ENCODE measurements at places on chromosomes 1 and 21.
A peak's percentile ranks its signal among the peaks of the same experiment; 100 is the strongest.

DNA sequence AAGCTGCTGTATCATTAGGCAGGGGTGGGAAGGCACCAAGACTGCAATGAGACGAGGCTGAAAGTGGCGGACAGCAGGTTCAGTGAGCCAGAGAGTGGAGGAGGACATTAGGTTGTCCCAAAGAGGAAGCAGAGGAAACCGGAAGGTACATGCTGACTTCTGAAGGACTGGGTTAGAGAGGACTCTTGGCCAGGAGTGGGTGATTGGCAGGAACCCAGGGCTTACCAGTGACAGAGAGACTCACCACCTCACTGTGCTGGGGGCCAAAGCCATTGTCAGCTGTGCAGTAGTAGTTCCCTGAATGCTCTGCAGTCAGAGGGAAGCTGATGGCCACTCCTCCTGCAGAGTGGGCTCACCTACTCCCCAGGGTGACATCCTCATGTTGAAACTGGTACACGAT is 41.9 kb upstream of the FCRL4 start:
- no peak for DNase-seq

- DNase-seq: no peak
Observed at GRCh38 chr1:5751833-5752745, 240.1 kb downstream of the NPHP4 start.

- no peak for DNase-seq
Observed at GRCh38 chr1:83118472-83118871, 880.5 kb downstream of the TTLL7 start.

DNA sequence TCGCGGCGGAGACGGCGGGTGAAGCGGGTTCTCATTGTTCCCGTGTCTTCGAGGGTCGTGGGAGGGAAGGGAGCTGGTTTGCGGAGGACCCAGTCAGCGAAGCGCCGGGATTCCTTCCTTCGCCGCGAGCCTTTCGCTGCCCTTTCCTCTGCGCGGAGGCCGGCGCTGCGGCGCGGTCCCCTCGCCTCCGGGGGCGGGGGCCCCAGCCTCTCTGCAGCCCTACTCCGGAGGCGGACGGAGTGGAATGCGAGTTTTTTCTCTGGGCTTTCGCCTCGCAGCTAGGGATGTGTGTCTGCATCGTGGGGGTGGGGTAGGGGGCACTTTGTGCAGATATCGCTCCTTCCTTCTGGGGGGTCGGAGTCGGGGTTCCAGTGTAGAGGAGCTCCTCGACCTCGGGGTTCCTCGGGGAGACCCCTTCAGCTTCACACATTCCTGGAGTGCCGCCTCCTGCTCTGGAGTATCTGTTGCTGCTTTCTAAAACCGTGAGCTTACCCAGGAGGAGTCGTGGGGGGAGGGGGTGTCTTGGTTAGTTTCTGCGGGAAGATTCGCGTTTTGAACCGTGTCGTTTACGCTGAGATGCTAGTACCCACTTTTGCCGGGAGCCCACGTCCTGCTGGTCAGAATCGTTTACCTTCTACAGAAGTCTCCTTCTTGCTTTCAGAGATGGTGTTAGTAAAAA is 595 bp downstream of the RNF2 start:
- no peak for DNase-seq

- no peak for DNase-seq
Observed at GRCh38 chr1:100719490-100719889, at the start of gene VCAM1. TSS of gene VCAM1 (plus strand) at chr1:100719742. CDS start at chr1:100719861, 119 bp downstream.

GRCh38 chr1:212862111-212862690 is 4.1 kb downstream of the FLVCR1 start:
- no peak for DNase-seq

GRCh38 chr1:196306421-196306820 is 301.8 kb downstream of the KCNT2 start:
- no peak for DNase-seq

GRCh38 chr1:84687714-84688462 is 2.4 kb downstream of the SSX2IP start:
- no peak for DNase-seq

DNA sequence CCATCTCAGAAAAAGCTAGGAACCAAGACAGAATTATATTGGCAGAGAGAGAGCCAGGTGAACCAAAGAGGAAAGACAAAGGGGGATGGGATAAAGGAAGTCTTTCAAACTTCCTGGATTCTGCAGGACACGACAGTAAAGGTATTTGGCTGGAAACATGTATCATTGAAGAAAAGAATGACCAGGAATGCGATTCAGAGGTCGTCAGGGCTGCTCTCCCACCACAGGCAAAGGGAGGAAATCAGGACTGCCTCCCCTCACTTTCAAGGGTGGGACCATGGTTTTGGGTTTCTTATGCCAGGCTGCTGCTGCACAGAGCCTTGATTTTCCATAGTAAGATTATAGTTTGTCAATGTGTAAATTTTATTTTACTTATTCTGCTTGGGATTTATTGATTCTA is 848.8 kb downstream of the BRINP3 start:
- DNase-seq: no peak

DNA sequence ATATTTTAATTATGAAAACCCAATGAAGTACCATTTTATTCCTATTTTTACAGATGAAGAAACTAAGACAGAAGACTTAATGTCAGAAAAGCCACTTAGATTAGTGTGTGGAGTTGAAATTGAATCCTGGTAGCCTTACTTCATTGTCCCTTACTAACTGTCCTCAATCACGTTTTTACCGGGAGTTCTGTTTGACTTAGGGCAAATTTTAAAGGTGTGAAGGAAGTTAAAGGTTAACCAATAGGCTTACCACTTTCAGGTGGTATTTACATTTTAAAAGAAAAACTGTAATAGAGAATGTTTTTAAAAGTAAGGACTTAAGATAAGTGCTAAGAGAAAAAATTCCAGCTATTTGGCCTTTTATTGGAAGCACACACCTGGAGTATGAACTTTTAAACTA is 12.4 kb downstream of the RRP15 start:
- DNase-seq: no peak

- DNase-seq: no peak
Observed at GRCh38 chr1:70071601-70072000, 133.8 kb downstream of the LRRC40 start.

- peak; percentile 65 for DNase-seq
Observed at GRCh38 chr1:160205242-160206035, at the start of gene PEA15. TSS of gene PEA15 (plus strand) at chr1:160205384. CDS start at chr1:160211545, 6,161 bp downstream.

- no peak for DNase-seq
Observed at GRCh38 chr1:41414296-41414695, 53.1 kb downstream of the FOXO6 start.

GRCh38 chr1:7224644-7225043 is 439.4 kb downstream of the CAMTA1 start:
- DNase-seq: no peak

DNA sequence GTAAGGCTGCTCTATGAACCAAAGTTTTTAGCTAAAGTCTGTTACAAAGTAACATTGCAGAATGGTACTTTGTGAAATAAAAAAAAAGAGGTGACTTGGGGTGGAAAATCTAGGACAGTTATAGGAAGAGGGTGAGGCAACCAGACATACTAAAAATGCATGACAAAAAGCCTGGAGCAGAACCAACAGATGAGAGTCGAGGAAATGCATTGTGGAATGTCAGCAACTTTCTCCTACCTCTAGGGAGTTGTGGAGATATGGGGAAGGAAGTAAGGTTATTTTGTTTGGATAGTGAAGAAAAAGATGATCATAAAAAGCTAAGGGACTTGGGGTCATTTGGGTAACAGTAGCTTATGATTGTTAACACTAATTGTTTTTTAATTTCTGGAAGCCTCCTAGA is 295.6 kb downstream of the S1PR1 start:
- no peak for DNase-seq

GRCh38 chr1:176206006-176206960 is 803 bp downstream of the COP1 start:
- peak; percentile 57 for DNase-seq

- DNase-seq: no peak
Observed at GRCh38 chr21:36316872-36317484, 3.0 kb upstream of the MORC3 start.

DNA sequence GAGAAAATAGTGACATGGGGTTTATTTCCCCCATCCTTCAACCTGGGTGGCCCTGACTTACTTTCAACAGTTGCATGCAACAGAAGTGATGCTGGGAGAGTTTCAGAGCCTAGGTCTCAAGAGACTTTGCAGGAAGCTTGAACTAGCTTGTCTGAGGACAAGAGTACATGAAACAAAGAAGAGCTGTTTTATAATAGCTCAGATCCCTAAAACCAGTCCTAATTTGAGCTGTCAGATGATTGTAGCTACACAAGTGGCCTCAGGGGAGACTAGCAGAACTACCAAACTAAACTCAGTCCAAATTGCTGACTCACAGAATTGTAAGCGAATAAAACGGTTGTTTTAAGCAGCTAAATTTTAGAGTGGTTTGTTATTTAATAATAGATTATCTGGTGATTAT is 17.1 kb downstream of the RC3H1 start:
- DNase-seq: no peak

DNA sequence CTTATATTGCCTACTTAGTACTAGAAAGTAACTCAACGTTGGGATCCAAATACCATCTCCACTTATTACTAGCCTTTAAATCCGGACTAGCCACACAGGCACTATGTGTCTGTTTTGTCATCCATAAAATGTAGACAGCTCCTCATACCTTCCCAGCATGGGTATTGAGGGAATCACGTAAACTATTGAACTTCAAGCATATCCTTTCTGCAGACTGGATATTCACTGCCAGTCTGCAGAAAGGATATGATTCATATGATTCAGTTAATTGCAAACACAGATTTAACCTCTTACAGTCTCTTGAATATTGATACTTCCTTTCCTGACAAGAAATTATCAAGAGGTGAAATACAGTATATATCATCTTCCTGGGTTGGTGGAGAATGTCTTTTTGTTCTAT is 186.0 kb downstream of the LEPR start:
- DNase-seq: no peak

DNA sequence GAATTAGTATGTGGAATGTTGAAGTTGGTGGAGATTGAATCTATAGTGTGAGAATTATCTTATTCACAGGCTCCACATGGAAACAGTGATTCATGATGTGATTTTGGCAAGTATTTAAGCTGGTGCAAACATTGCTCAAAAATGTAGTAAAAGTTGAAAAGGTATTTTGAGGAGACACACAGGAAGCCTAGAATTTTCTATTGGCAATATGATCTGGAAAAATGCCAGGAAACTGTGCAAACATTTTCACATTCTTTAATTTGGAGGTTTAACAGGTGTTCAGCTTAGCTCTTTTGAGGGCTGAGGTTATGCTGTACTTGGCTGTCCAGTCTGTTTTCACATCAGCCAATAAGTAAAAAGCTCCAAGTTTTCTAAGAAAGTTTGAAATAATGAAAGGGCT is 327.3 kb downstream of the RWDD3 start:
- no peak for DNase-seq

GRCh38 chr1:213269829-213270228 is 218.8 kb downstream of the RPS6KC1 start:
- DNase-seq: no peak

DNA sequence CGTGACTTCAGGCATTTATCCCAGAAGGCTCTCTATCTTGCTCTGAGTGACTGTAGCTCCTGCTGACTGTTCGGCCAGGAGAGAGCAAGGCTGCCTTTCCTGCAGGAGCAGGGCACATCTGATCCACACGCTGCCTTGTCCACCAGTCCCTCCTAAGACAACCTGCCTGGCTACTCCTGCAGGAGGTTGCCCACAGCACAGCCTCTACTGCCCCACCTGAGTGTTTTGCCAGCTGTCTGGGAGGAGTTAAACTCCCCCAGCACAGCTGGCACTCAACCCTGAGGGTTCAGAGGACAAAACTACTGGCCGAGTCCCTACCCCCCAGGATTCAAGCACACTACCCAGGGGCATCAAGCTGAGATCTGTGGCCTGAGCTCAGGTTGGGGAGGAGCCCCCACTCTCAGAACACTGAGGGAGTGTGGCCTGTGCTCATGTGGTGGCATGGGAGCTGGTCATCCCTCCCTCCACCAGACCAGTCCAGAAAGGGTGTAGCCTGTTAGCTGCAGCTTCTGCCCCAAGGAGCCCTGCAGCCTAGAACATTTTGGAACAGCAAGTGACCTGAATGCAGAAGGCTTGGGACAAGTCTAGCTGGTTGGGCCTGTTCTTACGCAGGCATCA is 237.3 kb downstream of the SLC44A5 start:
- DNase-seq: no peak

DNA sequence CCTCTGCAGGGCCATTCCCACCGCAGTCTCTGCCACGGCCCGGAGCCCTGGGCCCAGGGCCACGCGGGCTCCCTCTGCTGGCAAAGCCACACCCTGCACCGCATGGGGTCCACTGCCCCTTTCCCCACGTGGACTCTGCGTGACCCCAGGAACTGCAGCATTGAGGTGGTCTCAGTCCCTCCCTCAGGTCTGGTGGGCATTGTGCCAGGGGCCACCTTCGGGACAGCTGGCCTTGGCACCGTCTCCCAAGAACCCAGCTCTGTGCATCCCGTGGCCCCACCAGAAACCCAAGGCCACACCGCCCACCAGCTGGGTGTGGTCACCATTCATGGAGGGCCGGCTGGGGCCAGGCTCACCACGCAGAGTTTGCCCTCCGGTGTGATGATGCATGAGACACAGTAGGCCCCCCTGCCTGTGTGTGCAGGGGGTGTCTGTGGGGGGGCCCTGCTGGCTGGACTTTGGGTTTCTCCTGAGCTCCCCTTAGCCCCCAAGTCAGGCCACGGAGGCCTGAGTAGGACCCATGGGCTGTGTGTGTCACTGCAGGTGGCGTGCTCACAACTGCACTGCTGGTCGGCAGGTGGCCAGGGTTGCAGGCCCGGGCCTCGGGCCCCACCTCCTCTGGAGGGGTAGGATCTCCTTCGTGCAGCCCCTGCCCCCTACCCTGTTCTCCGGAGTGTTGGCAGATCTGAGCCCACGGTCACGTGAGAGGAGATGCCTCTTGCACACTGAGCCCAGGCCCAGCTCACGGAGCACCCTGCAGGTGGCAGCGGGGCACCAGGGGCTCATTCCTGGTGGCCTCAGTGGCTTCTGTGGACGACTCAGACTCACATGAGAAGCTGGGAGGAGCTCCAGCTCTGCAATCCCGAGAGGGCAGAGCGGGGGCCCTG is 5.8 kb downstream of the VWA1 start:
- DNase-seq: peak; percentile 37

GRCh38 chr1:45569962-45570581 is 13.8 kb upstream of the NASP start:
- DNase-seq: peak; percentile 56

DNA sequence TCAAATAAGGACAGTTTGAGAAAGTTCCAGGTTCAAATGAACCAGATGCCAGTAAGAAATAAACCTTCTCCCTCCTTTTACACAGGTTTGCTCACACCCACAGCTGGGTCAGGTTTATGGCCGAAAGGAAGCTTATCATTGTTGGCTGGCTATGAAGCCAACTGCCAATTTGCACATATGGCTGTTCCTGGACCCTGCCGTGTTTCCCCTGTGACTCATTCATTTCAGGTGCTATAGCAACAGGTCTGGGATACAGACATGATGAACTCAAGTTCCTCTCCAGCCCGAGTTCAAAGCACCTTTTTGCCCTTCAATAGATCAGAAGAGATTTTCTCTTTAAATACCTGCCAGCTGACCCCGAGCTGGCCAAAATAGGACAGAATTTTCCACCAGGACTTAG is 134.4 kb upstream of the SMYD2 start:
- DNase-seq: no peak

GRCh38 chr21:14691914-14692313 is 145.8 kb upstream of the SAMSN1 start:
- DNase-seq: no peak

GRCh38 chr1:84722794-84723193 is 32.5 kb upstream of the SSX2IP start:
- DNase-seq: no peak

GRCh38 chr1:2290171-2290578 is 62.1 kb downstream of the SKI start:
- peak; percentile 22 for DNase-seq

- DNase-seq: no peak
Observed at GRCh38 chr1:154842635-154843034, 27.4 kb downstream of the KCNN3 start.

Data from T-helper 2 cell treated with Interferon-gamma antibody and Interleukin-4, amounts not matched to agents 5 μg/mL and 100 μg/mL, for 36 hours (primary cell).